Fibroblast of skin of left quadriceps (primary cell): ENCODE measurements at places on chromosomes 16 and 17.

DNA sequence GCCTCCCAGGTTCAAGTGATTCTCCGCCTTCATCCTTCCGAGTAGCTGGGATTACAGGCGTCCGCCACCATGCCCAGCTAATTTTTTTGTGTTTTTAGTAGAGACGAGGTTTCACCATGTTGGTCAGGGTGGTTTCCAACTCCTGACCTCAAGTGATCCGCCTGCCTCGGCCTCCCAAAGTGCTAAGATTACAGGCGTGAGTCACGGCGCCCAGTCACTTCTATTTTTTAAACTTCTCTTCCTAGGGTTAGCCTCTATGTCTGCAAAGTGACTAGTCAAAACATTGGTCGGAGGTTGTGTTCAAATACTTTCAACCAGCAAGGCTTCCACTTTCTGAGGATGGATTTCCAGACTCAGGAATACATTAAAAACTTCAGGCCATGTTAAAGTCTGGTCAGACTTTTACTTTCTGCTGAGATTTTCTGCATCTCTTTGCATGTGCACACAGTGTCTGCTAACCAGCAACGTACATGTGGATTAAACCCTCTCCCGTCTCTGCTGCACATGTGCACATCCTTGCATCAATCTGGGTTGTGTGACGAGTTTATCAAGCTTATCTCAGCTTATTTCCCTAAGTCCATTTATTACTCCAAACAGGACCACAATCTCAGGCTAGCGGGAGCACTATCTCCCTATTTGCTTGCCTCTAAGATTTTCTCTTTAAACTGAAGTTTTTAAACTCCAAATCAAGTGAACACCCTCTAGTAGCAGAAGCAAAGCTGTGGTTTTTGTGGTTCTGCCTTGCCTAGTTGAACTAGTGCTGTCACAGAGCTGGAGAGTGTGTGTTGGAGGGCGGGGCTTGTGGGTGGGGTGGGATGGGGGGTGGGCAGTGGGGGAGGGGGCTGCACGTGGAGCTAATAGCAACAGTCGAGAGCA, 525.2 kb upstream of the GOT2 start:
- DNase-seq = peak; percentile 1

DNA sequence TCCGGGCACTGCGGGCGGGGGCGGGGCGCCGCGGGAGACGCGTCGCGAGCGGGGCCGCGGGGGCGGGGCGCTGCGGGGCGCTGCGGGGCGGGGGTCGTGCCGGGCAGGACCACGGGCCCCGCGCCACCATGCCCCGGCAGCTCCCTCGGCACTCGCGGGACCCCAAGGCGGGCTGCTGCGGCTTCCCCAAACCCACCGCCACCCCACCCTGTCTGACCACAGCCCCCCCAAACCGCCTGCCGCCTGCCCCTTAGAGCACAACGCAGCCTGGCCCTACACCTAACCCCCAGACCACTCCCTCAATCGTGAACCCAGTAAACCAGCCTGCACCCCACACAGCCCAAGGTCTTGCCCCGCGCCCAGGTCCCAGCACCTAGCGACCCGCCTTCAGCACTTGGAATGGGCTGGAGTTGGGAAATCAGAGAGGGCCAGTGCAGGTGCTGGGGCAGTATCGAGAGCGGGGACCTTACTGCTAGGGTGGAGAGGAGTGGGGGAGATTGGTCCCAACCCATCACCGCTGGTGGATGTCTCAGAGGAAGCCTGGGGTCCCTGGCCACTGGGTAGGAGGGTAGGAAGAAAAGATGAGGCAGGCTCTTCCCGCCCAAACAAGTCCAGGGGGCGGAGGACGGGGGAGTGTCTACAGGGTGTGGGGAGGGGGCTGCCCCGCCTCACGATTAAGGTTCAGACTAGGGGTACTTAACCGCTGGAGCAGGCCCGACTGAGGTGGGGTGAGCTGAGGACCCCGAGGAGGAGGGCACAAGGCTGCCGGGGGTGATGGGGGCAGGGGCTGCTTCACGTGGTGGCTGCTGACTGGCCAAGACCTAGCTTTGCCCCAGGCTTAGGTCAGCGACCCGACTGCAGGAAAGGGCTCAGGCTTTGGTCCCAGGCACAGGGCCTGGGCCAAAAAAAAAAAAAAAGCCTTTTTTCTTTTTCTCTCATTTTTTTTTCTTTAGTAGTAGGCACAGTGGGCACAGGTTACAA, 539 bp upstream of the VAMP2 start:
- no peak for DNase-seq

DNA sequence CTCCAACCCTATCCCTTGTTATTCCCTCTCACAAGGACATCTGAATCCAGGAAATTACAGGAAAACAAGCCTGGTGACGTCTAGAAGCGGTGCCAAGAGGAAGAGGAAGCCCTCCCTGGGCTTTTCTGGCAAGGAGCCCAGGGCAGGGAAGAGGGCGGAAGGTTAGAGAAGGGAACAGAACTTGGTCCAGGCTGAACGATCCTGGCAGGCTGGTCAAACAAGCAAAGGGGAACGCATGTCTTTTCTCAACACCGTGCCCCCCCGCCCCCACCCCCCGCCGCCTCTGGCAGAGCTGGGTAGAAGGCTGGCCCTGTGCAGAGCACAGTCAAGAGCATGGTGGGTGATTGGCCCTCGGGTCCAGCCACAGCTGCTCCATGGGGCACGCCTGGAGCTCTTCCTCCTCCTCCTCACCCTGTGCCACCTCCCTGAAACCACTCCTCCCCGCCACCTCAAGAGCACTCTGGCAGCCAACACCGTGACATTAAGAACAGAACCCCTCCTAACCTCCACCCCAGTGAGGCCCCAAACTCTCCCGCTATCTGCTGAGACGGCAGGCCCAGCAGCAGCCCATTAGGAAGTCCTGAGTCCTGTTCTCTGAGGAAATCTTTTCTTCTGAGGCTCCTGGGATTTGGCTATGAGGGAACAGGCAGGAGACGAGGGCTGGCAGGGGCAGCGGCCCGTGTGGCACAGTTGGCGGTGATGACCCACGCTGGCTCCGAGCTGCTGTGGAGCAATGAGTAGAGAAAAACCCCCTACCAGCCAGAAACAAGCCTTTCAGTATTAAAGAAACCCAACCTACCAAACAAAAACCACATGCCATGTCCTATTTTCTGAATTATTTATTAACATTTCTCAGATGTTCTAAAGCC, 7.3 kb downstream of the C16orf86 start:
- DNase-seq = no peak

DNA sequence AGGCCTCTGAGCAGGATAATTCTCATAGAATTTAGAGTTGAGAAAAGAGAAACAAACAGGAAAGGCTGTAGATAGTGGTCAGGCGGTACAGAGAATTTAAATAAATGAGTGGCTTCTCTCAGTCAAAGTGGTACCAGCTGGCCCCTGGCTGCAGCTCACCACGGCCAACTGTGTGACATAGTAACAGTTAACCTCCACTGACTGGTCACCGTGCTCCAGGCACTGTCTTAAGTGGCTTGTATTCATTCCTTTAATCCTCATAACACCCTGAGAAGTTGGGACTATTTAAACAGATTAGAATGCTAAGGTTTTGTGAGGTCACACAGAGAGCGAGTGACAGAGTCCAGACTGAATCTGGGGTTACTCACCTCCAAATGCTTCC, 108.9 kb downstream of the GNAO1 start:
- DNase-seq = no peak

- DNase-seq = no peak
Measured at GRCh38 chr16:82031116-82032084, 3.7 kb upstream of the HSD17B2 start.

DNA sequence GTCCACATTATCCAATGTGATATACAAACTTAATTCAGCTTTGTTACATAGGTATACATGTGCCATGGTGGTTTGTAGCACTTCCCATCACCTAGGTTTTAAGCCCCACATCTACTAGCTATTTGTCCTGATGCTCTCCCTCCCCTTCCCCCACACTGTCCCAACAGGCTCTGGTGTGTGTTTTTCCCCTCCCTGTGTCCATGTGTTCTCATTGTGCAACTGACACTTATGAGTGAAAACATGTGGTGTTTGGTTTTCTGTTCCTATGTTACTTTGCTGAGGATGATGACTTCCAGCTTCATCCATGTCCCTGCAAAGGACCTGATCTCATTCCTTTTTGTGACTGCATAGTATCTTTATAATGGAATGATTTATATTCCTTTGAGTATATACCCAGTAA, 196.7 kb downstream of the CDH11 start:
- DNase-seq = no peak

- DNase-seq = no peak
Measured at GRCh38 chr16:46673320-46674013, 15.5 kb downstream of the VPS35 start.
